ENCODE measurements at places on chromosomes 1 and 21.

DNA sequence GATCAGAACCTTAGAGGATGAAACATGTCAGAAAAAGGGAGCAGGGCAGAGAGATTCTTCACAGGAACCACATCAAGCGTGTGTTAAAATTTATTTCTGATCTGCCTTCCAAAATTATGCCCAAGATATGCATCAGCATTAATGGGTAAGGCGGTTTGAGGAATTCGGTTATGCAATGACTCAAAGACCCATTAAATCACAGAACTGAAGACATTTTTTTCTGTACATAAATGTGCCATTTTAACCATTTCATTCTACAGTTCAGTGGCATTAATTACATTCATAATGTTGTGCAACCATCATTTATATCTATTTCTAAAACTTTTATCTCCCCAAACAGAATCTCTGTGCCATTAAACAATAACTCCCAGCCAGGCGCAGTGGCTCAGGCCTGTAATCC lies 43.4 kb downstream of the CNST start:
- no peak for DNase-seq

DNA sequence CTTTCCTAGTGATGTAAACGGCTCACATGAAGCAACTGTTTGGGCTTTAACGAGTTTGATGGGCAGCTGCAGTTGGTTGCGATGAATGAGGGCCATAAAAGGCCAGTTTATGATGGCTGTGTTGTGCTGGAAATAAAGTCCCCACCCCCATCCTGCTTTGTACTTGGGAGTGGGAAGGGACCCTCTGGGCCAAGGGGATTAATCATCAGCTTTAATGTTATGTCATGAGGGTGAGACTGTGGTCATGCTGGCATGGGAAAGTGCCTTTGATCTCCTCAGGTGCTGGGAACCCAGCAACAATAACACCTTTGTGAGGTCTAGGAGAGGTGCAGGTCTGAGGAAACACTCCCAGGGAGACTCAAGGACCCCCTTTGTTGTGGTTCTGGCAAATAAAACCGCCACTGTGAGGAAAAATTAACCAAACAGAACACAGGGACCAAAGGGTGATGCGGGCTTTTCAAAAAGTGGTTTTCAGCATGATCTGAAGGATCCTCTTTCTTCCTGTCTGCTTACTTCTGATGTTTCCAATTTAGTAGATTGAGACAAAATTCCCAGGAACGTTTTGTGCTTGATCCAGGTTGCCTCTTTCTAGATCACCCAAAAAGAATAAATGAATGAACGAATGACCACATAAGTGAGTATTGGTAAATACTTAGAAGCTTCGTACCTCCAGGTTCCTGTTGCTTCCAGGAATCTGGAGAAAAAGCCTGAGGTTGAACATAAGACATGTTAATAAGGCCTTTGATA lies 257.8 kb upstream of the HOOK1 start:
- no peak for DNase-seq

- peak; percentile 68 for DNase-seq
Measured at GRCh38 chr1:39575191-39576015, 1.2 kb downstream of the PABPC4 start.

GRCh38 chr1:41464885-41465284 lies 19.6 kb downstream of the EDN2 start:
- DNase-seq = no peak

GRCh38 chr1:36859926-36860325 lies 174.4 kb downstream of the GRIK3 start:
- DNase-seq = no peak

DNA sequence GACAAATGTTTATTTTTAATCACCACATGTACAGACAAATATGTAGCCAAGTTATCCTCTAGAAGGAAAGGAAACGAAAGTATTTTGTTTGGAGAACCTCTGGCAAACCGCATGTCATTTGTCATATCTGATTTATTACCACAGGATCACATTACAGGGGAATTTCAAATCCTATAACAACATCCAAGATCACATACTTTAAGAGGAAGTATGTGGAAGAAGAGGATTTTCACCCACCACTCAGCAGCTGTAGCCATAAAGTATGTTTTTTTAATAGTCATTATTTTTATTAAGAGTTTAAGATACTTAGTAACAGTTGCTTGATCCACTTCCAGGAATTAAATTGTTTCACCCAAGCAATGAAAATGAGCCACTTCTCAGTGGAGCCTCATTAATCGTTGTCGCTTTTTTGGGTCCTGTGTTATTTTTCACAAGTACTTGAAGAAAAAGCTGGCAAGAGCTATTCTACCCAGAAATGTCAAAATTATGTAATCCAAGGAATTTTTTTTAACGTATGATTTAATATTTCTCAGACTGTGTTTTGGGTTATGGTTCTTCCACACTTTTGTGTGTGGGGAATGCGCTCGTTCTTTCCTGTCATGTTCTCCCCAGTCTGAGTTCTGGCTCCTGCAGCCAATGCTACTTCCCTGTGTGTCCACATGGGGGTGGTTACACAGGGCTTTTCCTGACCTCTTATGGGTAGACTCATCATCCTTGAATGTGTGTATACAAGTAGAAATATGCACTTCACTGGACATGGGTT lies 6.9 kb downstream of the SERTAD4 start:
- DNase-seq = peak; percentile 61

GRCh38 chr1:93518516-93518915 lies 70.6 kb downstream of the FNBP1L start:
- no peak for DNase-seq

DNA sequence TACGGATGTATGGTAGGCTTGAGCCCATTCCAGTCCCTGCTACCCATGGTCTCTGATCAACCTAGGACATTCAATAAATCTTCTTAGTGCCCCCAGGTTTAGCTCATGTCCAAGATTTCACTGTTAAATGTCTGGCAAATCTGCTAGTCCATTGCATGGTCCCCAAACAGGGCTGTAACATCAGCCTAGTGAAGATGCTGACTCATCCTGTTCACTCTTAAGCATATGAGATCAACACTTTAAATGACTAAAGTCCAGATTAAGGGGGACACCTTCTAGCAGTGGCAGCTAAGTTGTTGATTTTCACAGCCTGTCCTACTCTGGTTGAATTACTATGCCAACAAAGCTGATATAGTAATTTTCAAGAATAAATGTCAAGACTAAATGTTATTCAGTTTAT lies 46.5 kb upstream of the NUF2 start:
- DNase-seq = no peak

Data from eye (tissue), 1 donor.